ENCODE measurements at places on chromosomes 5 and 9. TPM values are rescaled to one million over a fixed set of nuclear protein-coding genes. Genes with fewer than 3 reads are reported as not detected.

Gene STXBP1
- 23.5 TPM for total RNA-seq

Gene NSA2
- 142 TPM for total RNA-seq

Gene BTNL9
- not detected for total RNA-seq

Gene EIF4E1B
- total RNA-seq: not detected

Gene C8G
- total RNA-seq: 0.83 TPM

Gene NR5A1
- not detected for total RNA-seq

DNA sequence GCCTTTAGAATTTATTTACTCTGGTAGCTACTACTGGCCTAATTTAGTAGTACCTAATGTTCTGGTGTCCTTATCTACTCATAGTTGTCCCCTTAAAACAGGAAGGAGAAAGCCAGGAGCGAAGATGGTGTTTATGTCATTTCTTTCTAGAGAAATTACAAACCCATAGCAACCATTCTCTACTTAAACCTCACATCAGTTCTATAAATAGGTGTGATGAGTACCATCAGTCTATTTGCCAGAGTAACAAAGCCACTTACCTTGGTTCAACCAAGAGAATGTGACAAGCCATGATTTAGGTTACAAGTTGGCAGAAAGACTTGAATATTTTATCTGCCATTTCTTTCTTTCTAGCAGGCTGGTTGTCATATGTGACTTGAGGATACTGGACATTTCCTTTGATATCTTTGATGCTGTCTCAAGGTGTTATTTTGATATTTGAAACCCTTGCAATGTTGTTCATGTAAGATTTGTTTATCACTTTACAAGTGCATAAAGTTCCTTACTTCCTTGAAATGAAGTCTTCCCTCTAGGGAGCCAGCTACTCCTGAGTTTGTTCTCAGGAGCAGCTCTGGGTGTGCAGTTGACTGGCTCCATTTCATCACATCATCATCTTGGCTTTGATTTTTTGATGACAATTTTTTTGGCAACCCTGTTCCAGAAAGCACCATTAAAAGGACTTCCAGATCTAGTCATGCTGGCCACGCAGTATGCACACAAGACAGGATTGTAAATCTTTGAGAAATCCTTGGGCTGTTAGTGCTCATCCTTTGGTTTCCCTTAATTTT is 286.8 kb downstream of the ARHGAP26 start:
- no peaks in the 10 kb centered on the region for H3K27me3 ChIP-seq
- H3K36me3 ChIP-seq: peaks cover 35% of the 10 kb centered on the region
- no peak overlapping the region for H3K4me3 ChIP-seq
- H3K4me1 ChIP-seq: peaks cover 60% of the 10 kb centered on the region
- no peak for DNase-seq
- H3K27ac ChIP-seq: peak overlapping the region; percentile 85

GRCh38 chr9:112809351-112809848 is 58.8 kb downstream of the SNX30 start:
- peaks cover 11% of the 10 kb centered on the region for H3K36me3 ChIP-seq
- no peak for DNase-seq
- no peak overlapping the region for H3K4me3 ChIP-seq
- H3K27ac ChIP-seq: no peak overlapping the region
- H3K4me1 ChIP-seq: peaks cover under 1% of the 10 kb centered on the region
- H3K27me3 ChIP-seq: no peaks in the 10 kb centered on the region

DNA sequence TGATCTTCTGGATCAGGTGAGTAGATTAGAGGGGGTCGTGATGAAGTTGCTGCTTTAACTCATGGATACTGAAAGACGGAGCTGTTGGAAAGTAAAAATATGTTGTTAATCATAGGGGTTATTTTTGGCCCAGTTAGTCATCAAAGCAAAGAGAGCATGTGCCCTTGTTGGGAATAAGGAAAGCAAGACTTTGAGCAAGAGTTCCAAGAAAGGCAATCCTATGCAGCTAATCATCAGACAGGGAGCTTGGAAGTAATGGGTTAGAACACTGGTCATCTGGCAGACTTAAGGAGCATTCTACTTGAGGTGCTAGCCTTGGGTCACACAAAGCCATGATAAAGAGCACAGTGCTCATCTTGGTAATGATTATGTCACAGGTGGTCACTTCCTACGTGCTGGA is 18.3 kb downstream of the ASPN start:
- DNase-seq: no peak
- no peaks in the 10 kb centered on the region for H3K36me3 ChIP-seq
- no peak overlapping the region for H3K27ac ChIP-seq
- no peaks in the 10 kb centered on the region for H3K27me3 ChIP-seq

- no peak overlapping the region for H3K4me3 ChIP-seq
- H3K36me3 ChIP-seq: no peaks in the 10 kb centered on the region
- peaks cover 1% of the 10 kb centered on the region for H3K27me3 ChIP-seq
- no peaks in the 10 kb centered on the region for H3K4me1 ChIP-seq
Measured at GRCh38 chr9:120182011-120182410, 398.0 kb downstream of the CDK5RAP2 start.

DNA sequence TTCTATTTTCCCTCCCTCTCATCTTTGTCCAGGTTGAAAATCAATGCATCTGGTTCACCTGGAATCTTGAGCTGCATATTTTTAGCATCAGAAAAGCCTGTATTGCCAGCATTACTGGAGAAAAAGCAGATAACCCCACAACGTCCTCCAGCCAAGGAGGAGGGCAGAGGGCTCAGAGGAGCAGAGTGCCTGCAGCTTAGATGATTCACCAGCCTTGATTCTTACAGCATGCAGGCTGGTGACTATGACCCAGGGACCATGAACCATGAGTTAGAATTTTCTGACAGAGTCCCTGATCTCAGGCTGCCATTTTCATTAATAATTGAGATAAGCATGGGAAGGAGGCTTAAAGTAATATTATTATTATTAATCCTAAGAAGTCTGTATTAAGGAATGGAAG is 278.2 kb downstream of the BRINP1 start:
- no peaks in the 10 kb centered on the region for H3K36me3 ChIP-seq
- H3K4me1 ChIP-seq: no peaks in the 10 kb centered on the region
- DNase-seq: no peak
- no peaks in the 10 kb centered on the region for H3K27me3 ChIP-seq
- no peak overlapping the region for H3K4me3 ChIP-seq

DNA sequence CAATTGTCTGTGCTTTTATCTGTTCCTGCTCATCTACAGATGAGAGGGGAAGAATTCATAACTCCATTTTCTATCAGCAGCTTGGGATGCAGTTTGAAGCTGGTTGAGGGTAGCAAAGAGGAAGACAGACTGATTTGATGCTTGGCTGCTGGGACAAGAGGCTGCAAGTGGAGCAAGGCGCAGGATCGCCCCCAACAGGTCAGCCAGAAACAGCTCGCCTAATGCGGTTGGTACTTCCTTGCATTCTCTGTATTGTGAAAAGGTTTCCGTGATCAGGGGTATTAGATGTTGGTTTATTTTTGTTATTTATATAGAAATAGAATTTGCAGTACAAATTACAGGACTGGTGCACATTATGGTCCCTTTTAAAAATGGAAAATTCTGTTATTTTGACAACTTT is 40.6 kb downstream of the ZNF883 start:
- H3K27me3 ChIP-seq: peaks cover 18% of the 10 kb centered on the region
- DNase-seq: peak; percentile 18
- H3K27ac ChIP-seq: no peak overlapping the region
- H3K4me3 ChIP-seq: no peak overlapping the region

- H3K4me3 ChIP-seq: no peak overlapping the region
- no peak overlapping the region for H3K27ac ChIP-seq
- no peaks in the 10 kb centered on the region for H3K36me3 ChIP-seq
- H3K27me3 ChIP-seq: peaks cover 11% of the 10 kb centered on the region
Measured at GRCh38 chr5:148565148-148565547, 89.2 kb downstream of the HTR4 start.

GRCh38 chr9:124399323-124399967 is 15.8 kb downstream of the PSMB7 start:
- no peak overlapping the region for H3K4me3 ChIP-seq
- peaks cover 34% of the 10 kb centered on the region for H3K4me1 ChIP-seq
- H3K27ac ChIP-seq: no peak overlapping the region
- peaks cover 20% of the 10 kb centered on the region for H3K36me3 ChIP-seq
- no peaks in the 10 kb centered on the region for H3K27me3 ChIP-seq

- no peaks in the 10 kb centered on the region for H3K27me3 ChIP-seq
- peak overlapping the region; percentile 72 for H3K27ac ChIP-seq
- H3K4me3 ChIP-seq: no peak overlapping the region
Measured at GRCh38 chr9:71796100-71796767, 27.9 kb upstream of the CEMIP2 start.

GRCh38 chr9:17799369-17799768 is 220.5 kb downstream of the SH3GL2 start:
- H3K27ac ChIP-seq: no peak overlapping the region
- no peak overlapping the region for H3K4me3 ChIP-seq

GRCh38 chr5:157463621-157464518 is 3.9 kb downstream of the NIPAL4 start:
- H3K36me3 ChIP-seq: no peaks in the 10 kb centered on the region
- H3K27me3 ChIP-seq: peaks cover 26% of the 10 kb centered on the region
- DNase-seq: no peak

DNA sequence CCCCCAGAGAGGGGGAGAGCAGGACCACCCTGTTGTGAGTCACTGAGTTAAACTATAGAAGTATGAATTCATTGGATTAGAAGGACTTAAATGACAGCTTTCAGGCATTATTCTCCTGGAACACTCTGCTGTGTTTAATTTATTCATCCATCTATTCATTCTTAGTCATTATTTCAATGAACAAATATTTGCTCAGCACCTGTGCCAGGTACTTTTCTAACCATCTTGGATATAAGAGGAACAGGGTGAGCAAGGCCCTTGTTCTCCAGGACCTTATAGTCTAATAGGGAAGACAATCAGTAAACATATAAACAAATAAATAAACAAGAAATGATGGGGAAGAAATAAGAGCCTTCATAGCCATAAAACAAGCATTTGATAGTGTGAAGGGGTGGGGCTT is 483.9 kb upstream of the BRINP1 start:
- no peak overlapping the region for H3K4me3 ChIP-seq
- H3K27me3 ChIP-seq: peaks cover 4% of the 10 kb centered on the region
- H3K4me1 ChIP-seq: no peaks in the 10 kb centered on the region
- DNase-seq: no peak
- no peak overlapping the region for H3K27ac ChIP-seq

GRCh38 chr5:100623719-100624118 is 88.5 kb downstream of the FAM174A start:
- H3K36me3 ChIP-seq: no peaks in the 10 kb centered on the region
- no peaks in the 10 kb centered on the region for H3K4me1 ChIP-seq
- H3K27me3 ChIP-seq: no peaks in the 10 kb centered on the region
- no peak overlapping the region for H3K27ac ChIP-seq
